ENCODE measurements at places on chromosomes 5 and 9.

- no peak for DNase-seq
Measured at GRCh38 chr5:82291420-82291819, 13.3 kb upstream of the RPS23 start.

DNA sequence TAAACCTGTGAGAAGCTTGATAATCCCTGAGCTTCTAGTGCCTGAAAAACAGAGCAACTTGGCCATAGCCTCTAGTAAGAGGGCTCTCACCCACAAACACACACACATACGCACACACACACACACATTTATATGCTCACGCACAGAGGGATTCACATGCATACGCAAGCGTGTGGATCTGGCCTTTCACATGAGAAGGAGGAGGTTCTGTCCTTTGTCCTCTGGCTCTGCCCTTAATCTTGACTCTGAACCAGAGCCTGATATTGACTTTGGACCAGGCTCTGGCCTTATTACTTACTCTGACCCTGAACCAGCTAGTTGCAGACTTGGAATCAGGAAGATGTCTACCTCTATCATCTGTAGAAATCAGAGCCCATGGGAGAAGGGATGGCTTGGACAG is 10.0 kb upstream of the P4HA2 start:
- DNase-seq = no peak

GRCh38 chr5:175694371-175695160 is 36.7 kb downstream of the HRH2 start:
- DNase-seq = no peak

GRCh38 chr5:178207183-178207916 is 3.0 kb downstream of the HNRNPAB start:
- no peak for DNase-seq

- no peak for DNase-seq
Measured at GRCh38 chr5:154523104-154523503, 45.1 kb upstream of the HAND1 start.

DNA sequence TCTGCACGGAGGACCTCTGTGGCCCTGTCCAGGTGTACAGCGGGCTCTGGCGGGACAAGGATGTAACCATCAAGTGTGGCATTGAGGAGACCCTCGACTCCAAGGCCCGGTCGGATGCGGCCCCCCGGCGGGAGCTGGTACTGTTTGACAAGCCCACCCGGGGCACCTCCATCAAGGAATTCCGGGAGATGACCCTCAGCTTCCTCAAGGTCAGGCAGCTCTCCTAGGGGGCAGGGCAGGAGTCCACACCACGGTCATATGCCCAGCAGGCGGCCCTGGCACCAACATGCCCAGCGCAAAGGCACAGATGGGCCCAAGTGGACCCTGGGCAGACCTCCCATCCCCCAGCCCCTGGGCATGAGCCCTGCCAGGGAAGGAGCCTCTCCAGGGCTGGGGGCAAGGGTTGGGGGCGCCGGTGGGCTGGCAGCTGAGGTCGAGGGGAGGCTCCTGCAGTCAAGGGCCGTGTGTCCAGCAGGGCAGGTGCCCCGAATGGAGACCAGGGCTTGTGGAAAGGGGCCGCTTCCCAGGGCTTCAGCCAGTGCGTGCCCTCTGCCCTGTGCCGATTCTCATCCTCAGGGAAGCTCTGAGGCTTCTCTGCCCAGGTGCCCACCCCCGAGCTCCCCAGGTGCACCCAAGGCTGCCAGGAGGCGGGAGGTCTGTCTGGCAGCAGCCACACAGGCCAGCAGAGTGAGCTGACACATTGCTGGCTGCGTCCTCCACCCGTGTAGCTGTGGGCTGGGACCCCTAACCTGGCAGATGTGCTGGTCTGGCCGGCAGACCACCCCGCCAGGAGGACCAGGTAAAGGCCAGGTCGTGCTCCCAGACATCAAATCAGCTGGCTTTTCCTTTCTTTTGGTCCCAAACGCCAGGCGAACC is 10.0 kb downstream of the DIPK1B start:
- no peak for DNase-seq

GRCh38 chr5:143516249-143516648 is 112.8 kb upstream of the NR3C1 start:
- DNase-seq = no peak

DNA sequence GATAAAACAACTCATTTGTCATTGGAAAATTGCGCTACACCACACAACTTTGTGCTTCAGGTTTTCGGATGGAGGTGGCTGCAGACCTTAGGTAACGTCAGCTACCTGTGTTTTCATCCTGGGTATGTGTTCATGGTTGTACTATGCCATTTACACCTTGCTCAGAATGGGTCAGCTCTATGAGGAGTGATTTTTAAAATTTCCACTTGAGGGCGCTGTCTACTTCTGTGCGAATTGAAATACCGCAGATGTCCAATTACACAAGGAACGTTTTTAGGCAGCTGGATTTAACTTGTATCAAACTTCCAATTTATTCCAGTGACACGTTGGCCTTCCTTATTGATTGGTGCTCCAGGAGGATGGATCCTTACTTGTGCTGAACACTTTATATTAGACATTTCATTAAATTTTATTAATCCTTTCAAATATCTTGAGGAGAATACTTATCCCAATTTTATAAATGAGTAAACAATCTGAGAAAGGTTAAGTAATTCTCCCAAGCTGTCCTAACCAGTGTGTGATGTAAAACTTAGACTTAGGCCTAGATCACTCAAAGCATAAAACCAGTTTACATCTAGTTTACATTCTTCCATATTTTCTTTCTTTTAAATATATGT is 23.4 kb downstream of the DMRTA1 start:
- DNase-seq = no peak

DNA sequence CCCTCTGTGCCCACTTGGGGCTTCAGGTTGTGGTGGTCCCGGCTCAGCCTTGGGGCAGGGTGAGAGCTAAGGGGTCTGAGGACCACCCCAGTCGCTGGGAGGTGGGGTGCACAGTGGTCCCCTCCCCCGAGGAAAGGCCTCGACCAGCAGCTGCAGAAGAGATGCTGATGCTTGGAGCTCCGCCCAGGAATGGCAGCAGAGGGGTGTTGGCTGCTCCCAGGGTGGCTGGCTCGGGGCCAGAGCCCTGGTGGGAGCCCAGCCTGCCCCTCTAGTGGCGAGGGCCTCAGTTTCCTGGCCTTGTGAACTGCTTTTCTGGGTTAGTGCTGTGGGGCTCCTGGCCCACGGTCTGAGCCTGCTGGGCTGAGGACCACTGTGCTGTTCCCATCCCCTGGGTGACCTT is 1.2 kb downstream of the DIPK1B start:
- DNase-seq = no peak

DNA sequence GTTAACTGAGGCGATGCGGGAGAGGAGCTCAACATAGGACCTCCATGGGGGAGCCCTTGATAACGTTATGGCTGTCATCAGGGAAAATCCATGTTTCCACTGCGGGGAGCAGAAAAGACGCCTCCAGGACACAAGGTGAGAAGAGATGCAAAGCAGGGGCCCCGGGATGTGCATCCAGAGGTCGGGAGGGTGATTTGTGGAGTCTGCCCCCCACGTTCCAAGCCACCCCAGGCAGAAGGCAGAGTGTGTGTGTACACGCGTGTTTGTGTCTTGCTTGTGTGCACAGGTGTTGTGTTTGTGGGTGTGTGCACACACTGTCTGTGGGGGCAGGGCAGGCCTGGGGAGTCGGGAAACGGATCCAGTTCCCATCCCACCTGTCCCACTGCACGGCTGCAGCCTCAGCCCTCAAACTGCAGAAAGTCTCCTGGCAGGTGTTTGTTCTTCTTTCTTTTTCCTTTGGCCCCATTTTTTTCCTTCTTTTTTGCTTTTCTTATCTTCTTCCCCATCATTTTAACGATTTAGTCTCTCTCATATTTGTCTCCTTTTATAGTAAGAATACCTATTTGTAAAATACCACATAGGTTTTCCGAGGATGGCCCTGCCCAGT is 17.4 kb upstream of the PLEKHG4B start:
- no peak for DNase-seq

DNA sequence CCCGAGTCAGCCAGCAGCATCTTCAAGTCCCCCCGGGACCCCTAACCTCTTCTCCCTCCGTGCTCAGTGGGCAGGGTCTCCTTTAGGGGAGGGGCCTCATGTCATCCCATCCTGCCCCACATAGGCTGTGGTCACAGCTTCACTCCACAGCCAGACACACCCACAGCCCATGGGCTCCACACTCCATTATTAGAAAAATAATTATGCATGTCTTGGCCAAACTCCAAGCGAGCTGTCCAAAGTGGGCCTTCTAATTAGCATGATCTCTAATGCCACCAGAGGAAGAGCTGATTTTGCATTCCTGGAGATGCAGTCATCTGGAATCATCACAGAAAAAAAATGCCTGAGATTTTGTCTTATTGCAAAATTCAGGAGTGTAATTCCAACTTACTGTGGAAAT is 418.2 kb downstream of the IRX2 start:
- DNase-seq = no peak

DNA sequence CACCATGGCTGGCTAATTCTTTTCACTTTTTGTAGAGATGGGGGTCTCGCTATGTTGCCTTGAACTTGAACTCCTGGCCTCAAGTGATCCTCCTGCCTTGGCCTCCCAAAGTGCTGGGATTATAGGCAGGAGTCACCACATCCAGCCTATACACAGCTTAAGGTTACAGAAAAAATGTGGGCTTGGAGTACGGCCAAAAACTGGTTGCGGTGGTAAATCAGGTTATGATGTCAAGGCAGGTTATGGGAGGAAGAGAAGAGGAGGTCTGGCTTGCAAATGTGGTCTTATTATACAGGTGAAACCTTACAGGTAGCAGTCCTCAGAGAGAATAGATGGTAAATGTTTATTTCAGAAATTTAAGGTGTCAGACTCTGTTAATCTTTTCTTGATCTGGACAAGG is 30.7 kb upstream of the SYK start:
- DNase-seq = no peak

DNA sequence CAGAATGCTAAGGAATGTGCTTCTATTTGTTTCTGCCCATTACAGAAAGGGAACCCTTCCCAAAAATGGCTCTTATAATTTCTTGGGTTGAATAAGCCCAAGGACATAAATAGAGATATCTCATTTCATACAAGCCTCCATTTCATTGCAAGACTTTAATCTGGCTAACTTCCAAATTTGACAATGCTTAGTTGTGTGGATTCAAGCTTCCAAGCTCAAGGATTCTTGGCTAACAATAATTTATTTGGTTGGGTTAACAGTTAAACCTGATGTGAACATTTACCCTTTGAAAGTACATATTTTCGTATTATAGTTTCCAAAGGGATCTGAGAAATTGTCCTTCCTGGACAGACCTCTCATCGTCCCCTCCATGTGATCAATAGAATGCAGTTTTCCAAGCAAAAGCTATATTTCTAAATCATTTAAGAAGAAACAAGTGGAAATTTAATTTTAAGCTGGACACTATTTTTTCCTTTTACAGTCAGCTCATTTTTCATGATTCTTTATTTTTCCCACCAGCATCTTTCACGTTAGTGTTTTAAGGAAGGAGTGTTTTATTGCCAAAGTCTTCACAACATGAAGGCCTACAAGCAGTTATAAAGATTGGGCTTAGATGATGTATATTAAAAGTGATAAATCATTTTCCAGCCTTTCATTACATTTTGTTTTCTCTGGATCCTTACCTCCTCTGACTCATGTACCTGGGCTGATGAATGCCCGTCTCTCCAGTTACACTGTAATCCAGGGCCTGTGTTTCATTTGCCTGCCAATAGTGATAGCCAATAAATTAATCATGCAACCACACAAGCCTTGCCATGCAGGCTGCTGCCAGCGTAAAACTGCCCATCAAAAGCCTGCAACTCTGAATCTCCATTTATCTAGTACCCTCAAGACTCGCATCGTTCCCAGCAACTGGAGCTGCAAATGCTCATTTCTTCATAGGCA is 176.7 kb downstream of the NTRK2 start:
- DNase-seq = no peak

- peak; percentile 33 for DNase-seq
Measured at GRCh38 chr5:171647043-171647903, 138.3 kb upstream of the SMIM23 start.

DNA sequence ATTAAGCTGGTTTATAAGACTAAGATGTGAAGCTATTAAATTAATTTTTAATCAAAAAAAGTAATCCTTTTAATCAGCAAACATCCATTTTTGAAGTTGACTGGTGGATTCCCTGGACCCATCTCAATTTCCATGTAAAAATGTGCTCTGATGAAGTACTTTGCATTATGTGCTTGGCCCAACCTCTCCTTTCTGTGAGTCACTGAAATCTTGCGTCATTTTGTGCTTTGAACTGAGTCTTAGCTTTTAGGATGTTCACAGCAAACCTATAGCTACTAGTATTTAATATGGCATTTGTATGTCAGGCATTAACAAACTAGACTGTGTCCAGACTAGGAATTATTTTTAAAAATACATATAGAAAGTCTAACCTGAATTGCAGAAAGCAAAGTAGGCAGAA is 55.0 kb upstream of the CDH12 start:
- DNase-seq = peak; percentile 1

- no peak for DNase-seq
Measured at GRCh38 chr5:141617128-141617527, 1.7 kb downstream of the DIAPH1 start.

- no peak for DNase-seq
Measured at GRCh38 chr9:32427111-32427873, 42.8 kb downstream of the ACO1 start.

DNA sequence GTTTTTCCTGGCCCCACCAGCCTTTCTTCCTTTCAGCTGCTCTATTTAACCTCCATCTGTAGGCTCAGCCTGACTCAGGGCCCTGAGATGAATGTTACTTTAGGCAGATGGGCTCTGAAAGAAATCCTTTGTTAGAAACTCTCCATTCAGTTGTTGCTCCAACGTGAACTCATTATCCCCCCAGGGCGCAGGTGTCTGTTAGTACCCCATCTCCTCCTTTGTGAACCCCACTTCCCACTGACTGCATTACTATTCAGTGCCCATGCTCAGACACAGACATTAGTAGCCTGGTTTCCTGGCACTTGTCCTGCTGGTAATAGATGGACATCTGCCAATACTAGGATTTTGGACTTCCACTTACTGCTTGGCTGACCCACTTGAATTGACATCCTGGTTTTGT is 1271.6 kb downstream of the PTPRD start:
- DNase-seq = no peak

- DNase-seq = no peak
Measured at GRCh38 chr5:100827481-100827889, 75.6 kb downstream of the ST8SIA4 start.

DNA sequence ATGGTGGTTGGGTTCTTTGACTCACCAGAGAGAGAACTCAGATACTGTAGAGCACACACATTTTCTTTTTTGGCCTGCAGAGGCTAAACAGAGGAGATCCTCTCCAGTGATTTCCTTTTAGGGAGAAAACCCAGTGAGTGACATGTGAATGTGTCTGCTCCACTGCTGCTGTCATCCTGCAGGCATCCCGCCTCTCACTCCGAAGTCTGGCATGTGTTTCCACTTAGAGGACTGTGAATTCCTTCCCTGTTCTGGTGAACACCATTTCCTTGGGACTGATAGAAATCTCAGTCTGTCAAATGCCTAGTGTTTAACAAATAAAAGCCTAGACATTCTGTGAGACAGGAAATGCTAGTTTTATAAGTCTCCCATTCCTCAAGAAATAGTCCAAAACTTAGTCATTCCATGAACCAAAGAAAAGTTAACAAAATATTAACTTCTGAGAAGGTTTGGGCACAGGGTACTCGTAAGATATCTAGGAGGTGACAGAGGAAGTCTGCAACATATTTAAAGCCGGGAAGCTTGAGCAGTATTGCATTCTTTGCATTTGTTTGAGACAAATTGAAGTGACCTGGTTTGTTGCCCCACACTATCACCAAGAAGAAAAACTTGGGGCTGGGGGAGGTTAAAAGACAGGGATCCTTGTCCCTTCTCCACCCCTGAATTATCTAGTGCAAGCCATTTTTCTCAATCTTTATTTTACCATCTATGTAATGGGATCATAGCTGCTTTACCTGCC is 74.9 kb upstream of the NIPAL4 start:
- peak; percentile 97 for DNase-seq

GRCh38 chr5:151083081-151083676 is 2.3 kb upstream of the TNIP1 start:
- no peak for DNase-seq

- DNase-seq = no peak
Measured at GRCh38 chr5:84257061-84257460, 127.6 kb downstream of the EDIL3 start.
